Right lobe of liver (tissue), 6 donors: ENCODE measurements at places on chromosomes 1 and 21.
A peak's percentile ranks its signal among the peaks of the same experiment; 100 is the strongest.

DNA sequence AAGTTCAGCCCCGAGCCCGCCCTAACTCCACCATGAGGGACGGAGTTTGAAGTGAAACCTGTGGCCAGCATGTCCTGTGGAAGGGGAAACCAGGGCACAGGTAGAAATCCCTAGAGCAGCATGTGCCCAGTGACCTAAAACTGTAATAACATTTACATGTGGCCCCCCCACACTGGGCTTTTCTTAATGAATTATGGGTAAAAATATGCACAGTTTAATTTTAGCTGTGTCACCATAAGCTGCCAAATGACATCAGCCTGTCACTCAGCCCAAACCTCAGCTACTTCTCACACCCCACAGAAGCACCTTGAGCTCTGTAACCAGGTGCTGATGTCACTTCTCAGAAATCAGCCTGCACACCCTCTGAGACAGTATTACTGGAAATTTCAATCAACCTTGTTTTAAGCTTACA is 50.0 kb upstream of the SLC19A1 start:
- peak; percentile 12 for DNase-seq
- H3K4me3 ChIP-seq, result no peak overlapping the region
- H3K36me3 ChIP-seq, result no peaks in the 10 kb centered on the region
- peaks cover 4% of the 10 kb centered on the region for H3K4me1 ChIP-seq
- H3K27me3 ChIP-seq, result no peaks in the 10 kb centered on the region
- no peak overlapping the region for H3K27ac ChIP-seq

- H3K27me3 ChIP-seq, result no peaks in the 10 kb centered on the region
- no peaks in the 10 kb centered on the region for H3K36me3 ChIP-seq
- H3K4me3 ChIP-seq, result no peak overlapping the region
- DNase-seq, result no peak
- no peak overlapping the region for H3K27ac ChIP-seq
Observed at GRCh38 chr1:63042278-63042677, 258.3 kb downstream of the ATG4C start.

DNA sequence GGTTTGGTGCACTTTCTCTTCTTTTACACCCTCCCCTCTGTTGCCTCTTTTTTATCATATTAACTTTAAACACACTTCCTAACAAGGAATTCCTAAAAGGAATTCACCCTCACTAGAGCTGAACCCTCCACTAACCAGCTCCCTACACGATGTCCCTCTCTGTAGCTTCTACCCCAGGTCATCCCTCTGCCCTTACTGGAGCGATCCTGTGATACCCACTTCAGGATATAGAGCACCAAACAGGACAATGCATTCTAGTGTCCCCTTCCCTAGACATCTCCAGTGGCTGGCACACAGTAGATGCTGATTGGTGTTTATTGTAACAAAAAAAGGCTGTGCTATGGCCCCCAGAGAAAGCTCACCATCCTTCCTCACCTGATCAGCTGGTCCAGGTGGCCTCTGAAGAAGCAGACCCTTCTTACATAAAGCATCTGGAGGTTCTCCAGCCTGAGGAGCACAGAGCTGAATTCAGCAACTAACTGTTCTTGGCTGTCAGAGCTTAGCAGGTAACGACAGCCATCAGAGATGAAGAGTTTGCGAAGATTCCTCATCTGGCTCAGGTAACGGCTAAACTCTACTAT is 1.4 kb downstream of the PRAMEF18 start:
- DNase-seq, result peak; percentile 33
- no peaks in the 10 kb centered on the region for H3K36me3 ChIP-seq

DNA sequence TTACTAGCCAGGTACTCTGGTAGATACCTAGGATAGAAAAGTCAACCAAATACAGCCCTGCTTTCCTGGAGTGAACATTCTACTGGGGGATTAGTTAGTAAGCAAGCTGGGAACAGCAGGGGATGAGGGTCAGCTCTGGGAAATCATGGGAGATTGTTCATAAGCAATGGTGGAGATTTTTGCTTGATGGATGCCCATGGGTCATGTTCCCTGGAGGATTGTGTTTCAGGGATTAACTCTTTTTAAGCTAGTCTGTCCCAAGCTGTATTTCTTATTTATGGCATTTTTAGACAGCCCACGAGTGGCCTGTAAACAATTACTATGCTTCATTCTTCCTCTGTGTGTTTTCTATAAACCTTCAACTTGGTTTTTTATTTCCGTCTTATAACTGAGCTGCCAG is 18.9 kb downstream of the CACHD1 start:
- H3K27me3 ChIP-seq, result no peaks in the 10 kb centered on the region
- H3K27ac ChIP-seq, result no peak overlapping the region

- H3K4me1 ChIP-seq, result no peaks in the 10 kb centered on the region
- H3K36me3 ChIP-seq, result no peaks in the 10 kb centered on the region
- DNase-seq, result peak; percentile 64
- H3K4me3 ChIP-seq, result no peak overlapping the region
- no peak overlapping the region for H3K27ac ChIP-seq
Observed at GRCh38 chr1:27940297-27940696, 5.5 kb downstream of the SMPDL3B start.

DNA sequence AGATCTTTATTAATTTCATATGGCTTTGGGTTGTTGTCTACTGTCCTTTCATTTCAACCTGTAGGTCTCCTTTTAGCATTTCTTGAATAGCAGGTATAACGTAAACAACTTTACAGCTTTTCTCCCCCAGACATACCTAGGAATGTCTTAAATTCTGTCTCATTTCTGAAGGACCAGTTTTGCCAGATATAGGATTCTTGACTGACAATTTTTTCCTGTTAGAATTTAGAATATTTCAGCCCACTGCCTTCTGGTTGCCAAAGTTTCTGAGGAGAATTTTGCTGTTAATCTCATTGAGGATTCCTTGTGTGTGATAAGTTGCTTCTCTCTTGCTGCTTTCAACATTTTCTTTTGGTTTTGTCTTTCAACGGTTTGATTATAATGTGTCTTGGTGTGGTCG is 60.1 kb downstream of the CCDC30 start:
- H3K36me3 ChIP-seq, result no peaks in the 10 kb centered on the region
- no peak overlapping the region for H3K4me3 ChIP-seq
- no peak for DNase-seq
- H3K27me3 ChIP-seq, result no peaks in the 10 kb centered on the region
- no peak overlapping the region for H3K27ac ChIP-seq
- H3K4me1 ChIP-seq, result no peaks in the 10 kb centered on the region

GRCh38 chr1:67459068-67459467 is 28.9 kb upstream of the SERBP1 start:
- no peak overlapping the region for H3K27ac ChIP-seq
- H3K27me3 ChIP-seq, result no peaks in the 10 kb centered on the region
- no peaks in the 10 kb centered on the region for H3K36me3 ChIP-seq
- DNase-seq, result no peak
- H3K4me3 ChIP-seq, result no peak overlapping the region
